Cortex of kidney (tissue), 1 donor: ENCODE measurements at places on chromosomes 6 and 20.

DNA sequence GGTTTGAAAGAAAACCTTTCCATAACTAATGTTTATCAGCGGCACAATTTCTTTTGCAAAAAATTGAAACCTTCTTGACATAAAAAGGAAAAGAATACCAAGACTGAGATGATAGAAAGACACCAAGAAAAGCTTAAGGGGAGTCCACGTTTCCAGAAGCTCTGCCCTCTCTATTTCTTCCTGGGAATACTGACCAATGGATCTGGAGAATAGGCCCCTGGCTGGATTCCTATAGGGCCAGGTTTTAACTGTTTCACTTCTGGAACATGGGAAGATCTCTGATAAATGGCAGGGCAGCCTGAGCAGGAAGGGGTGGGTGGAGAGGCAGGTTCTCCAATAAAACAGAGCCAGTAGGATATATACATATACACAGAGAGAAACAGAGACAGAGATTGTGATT lies 413.4 kb upstream of the JARID2 start:
- no peak for DNase-seq

DNA sequence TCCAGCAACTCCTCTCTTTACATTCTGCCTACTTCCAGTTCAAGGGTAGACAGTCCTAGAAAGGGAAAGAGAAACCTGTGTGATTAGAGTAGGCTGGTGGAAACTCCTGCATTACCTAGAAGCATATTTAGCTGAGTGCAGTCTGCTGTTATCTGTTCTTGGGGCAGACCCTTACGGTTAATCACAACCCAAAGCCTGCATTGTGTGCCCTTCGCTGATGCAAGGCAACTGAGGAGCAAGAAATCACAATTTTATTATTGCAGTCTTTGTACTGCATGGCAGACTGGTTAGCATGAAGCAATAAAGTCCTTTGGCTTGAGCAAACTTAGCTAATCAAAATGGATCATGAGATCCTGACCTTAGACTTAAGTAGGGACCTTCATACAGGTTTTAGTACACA lies 1.5 kb upstream of the GOPC start:
- no peak for DNase-seq

GRCh38 chr6:151240036-151240685 lies 394 bp downstream of the AKAP12 start:
- no peak for DNase-seq

GRCh38 chr6:52155791-52156576 lies 30.2 kb upstream of the IL17A start:
- no peak for DNase-seq

DNA sequence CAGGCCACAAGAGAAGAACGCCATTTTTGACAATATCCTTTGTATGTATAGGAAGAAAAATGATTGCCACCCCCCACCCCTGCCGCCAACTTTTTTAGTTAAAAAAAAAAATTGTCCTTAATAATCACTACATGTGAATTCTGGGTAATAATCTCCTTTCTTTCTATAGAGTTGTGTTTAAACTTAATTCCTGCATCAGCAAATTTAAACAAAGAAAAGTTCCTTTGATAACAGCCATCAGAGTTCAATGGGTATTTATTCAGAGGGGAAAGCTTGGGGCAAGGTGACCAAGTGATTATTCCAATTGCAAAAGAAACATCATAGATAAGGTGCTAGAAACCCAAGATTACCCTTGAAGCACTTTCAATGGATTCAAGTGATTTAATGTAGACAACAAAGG lies 47.0 kb downstream of the GCLC start:
- DNase-seq, result no peak

GRCh38 chr20:25761596-25761995 lies 64.9 kb upstream of the ZNF337 start:
- DNase-seq, result no peak

GRCh38 chr20:50845566-50846215 lies 50.8 kb downstream of the BCAS4 start:
- no peak for DNase-seq

- no peak for DNase-seq
Measured at GRCh38 chr20:16004108-16004854, 569.0 kb downstream of the KIF16B start.

GRCh38 chr6:40349123-40349900 lies 237.9 kb downstream of the LRFN2 start:
- no peak for DNase-seq

- DNase-seq, result no peak
Measured at GRCh38 chr6:1604158-1605003, 5.3 kb upstream of the FOXC1 start.

GRCh38 chr6:150336708-150337107 lies 32.1 kb upstream of the IYD start:
- no peak for DNase-seq

DNA sequence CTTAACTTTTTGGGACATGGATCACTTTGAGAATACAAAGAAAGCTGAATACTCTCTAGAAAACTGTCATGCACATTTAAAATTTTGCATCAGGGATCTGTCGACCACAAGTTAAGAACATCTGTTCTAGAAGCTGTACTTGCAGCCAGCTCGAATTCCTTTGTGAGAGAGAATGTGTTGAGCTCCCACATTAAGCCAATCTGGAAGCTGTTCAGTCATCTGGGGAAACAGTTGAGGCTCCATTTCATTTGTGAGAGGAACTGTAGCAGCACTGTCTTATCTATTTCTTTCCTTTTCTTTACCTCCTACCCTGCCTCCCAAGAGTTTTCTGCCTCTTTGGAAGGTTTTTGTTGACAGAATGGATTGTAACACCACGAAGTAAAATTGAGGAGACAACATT lies 50.8 kb downstream of the KAT14 start:
- DNase-seq, result no peak

- no peak for DNase-seq
Measured at GRCh38 chr6:28264834-28265401, 2.0 kb upstream of the ZSCAN26 start.
